Left cardiac atrium (tissue), 4 donors: ENCODE measurements at places on chromosomes 2 and 18. TPM values are rescaled to one million over a fixed set of nuclear protein-coding genes. Genes with fewer than 3 reads are reported as not detected.

The TEKT4 gene
- total RNA-seq = 0.15 TPM

The RAD51AP2 gene
- 0.16 TPM for total RNA-seq

- peak; percentile 86 for DNase-seq
These were observed at the start of gene IL18R1 for GRCh38 chr2:102355526-102356380. Gene IL18R1 (plus strand): TSS chr2:102355796. CDS start chr2:102362661, 6,865 bp downstream.

GRCh38 chr2:397521-397920 is 109.6 kb upstream of the ALKAL2 start:
- no peak for DNase-seq

DNA sequence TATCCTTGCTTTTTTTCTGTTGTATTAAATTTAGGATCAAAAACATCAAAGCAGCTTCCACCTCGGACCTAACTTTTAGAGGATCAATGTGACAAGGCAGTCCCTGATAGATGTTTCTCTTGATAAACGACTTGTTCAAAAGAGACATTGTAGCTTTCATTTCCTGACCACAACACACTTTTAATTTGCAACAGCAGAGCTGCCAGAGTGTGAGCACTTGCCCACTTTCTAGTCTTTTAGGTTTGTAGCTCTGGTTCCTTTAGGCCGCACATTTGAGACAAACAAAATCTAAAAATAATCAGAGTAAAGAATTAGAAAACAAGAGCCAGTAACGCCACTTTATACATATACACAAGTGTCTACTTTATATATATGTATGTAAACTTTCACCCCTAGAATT is 3.1 kb downstream of the FIGN start:
- DNase-seq = no peak

GRCh38 chr2:140542627-140543026 is 1588.2 kb downstream of the LRP1B start:
- no peak for DNase-seq
